ENCODE measurements at places on chromosomes 11 and 22. TPM values are rescaled to one million over a fixed set of nuclear protein-coding genes. Genes with fewer than 3 reads are reported as not detected.
A peak's percentile ranks its signal among the peaks of the same experiment; 100 is the strongest.

GRCh38 chr11:30729187-30729713 is 143.1 kb upstream of the MPPED2 start:
- H3K27ac ChIP-seq = no peak overlapping the region
- DNase-seq = no peak
- no peak overlapping the region for H3K4me3 ChIP-seq
- H3K27me3 ChIP-seq = no peaks in the 10 kb centered on the region

- peaks cover 22% of the 10 kb centered on the region for H3K4me1 ChIP-seq
- no peaks in the 10 kb centered on the region for H3K27me3 ChIP-seq
- peak within 1 kb of the TSS; percentile 17 for H3K4me3 ChIP-seq
- H3K27ac ChIP-seq = peak within 1 kb of the TSS; percentile 36
These were observed at the start of gene SLC25A18 for GRCh38 chr22:17562906-17563870. TSS of gene SLC25A18 (plus strand) at chr22:17563498. CDS start at chr22:17579945, 16,447 bp downstream.

CNIH2 gene
- 46.0 TPM for total RNA-seq

DNA sequence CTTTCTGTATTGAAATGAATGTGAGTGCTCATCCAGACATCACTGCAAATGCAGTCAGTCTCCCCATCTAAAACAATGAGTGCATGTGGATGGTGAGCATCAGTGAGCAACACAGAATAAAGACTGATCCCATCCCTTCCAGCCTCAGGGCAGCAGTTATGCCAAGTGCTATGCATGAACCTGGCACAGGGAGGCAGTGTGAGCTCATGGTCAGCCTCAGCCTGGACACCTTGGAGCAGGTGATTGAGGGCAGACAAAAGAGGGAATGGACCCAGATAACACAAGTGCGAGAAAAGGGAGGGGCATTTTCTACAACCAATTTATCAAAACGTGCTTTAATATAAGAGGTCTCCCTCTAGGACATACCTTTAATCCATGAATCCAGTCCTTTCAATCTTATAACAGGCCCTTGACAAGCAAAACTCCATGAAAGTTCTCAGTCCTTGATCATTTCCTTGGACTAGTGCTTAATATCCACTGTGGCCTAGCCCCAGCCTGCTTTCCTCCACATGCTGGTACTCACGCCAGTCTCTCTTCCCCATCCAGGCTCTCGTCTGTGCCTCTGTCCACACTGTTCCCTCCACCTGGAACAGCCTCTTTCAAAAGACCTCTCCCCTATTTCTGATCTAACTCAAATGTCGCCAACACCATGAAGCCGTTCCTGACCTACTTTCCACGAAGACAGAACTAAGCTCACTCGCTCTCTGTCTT is 50.5 kb upstream of the LRRC55 start:
- H3K27ac ChIP-seq = no peak overlapping the region
- peaks cover 4% of the 10 kb centered on the region for H3K27me3 ChIP-seq
- no peaks in the 10 kb centered on the region for H3K36me3 ChIP-seq
- peak; percentile 33 for DNase-seq
- H3K4me1 ChIP-seq = no peaks in the 10 kb centered on the region
- H3K4me3 ChIP-seq = no peak overlapping the region

- H3K36me3 ChIP-seq = no peaks in the 10 kb centered on the region
- no peak for DNase-seq
- H3K4me3 ChIP-seq = no peak overlapping the region
These were observed 10.7 kb upstream of the VPS37C start for GRCh38 chr11:61171907-61172306.

DNA sequence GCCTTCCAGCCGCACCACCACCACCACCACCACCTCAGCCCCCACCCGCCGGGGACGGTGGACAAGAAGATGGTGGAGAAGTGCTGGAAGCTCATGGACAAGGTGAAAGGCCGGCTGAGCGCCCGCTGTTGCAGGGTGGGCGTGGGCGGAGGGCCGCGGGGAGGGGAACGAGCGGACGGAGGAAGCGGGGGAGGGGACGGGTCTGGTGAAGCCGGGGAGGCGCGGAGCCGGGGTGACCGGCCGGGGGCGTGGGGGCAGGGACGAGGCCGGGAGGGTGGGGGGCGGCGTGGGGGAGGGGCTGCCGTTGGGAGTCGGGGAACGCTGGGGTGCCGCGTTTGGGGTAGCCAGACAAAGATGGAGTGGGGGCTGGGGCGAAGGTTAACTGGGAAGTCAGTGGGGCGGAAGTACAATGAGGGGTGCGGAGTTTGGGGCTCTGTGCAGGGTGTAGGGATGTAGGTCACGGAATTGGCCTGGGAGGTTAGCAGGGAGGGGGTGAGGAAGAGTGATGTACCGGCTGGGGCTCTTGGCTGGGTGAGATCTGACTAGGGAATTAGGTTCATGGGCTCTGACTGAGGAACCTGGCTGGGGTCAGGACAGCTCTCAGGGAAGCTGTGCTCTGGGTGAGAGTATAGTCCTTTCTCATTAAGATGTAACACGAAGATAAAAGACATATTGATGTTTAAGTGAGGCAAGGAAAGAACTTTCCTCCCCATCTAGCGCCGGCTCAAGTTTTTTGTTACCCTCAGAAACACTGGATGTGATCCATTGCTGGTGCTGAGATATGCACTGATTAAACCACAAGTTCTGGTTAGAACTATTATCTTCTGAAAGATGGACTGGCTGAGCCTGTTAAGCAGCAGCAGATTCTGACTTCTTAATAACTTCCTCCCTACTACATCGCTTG is 624 bp downstream of the CBL start:
- peaks cover 37% of the 10 kb centered on the region for H3K4me1 ChIP-seq
- DNase-seq = peak; percentile 52
- H3K4me3 ChIP-seq = peak overlapping the region; percentile 99
- peak overlapping the region; percentile 94 for H3K27ac ChIP-seq
- H3K27me3 ChIP-seq = no peaks in the 10 kb centered on the region

PKDREJ gene
- total RNA-seq = not detected

All from neural crest cell (in vitro differentiated cells).